ENCODE measurements at places on chromosomes 6 and 20.

DNA sequence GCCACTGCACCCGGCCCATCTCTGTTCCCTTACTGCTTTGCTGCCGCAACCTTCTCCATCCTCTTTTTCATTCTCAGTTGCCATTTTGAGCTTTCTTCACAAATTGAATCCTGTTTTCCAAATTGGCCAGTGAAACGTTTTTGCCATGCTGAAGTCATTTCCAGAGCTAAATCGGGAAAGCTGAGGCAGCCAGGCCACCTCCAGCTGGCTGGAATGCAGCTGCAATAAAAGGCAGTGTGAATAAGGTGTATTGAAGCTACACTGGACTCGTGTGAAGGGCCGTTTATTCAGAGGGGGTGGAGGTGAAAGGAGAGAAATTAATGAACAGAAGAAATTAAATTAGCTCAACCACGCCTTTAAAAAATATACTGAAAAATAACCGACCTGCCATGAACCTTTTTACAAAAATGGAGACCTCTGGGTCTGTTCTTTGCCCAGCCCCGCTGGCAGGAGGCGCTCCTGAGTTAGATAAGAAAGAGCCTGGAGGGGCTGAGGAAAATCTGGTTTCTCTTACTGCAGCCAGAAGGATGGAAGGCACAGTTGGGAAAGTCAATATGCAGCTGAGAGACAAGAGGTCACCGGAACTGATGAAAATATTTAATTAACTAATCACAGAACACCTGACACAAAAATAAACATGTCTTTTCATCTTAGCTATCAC is 283.9 kb downstream of the FOXC1 start:
- DNase-seq: no peak

DNA sequence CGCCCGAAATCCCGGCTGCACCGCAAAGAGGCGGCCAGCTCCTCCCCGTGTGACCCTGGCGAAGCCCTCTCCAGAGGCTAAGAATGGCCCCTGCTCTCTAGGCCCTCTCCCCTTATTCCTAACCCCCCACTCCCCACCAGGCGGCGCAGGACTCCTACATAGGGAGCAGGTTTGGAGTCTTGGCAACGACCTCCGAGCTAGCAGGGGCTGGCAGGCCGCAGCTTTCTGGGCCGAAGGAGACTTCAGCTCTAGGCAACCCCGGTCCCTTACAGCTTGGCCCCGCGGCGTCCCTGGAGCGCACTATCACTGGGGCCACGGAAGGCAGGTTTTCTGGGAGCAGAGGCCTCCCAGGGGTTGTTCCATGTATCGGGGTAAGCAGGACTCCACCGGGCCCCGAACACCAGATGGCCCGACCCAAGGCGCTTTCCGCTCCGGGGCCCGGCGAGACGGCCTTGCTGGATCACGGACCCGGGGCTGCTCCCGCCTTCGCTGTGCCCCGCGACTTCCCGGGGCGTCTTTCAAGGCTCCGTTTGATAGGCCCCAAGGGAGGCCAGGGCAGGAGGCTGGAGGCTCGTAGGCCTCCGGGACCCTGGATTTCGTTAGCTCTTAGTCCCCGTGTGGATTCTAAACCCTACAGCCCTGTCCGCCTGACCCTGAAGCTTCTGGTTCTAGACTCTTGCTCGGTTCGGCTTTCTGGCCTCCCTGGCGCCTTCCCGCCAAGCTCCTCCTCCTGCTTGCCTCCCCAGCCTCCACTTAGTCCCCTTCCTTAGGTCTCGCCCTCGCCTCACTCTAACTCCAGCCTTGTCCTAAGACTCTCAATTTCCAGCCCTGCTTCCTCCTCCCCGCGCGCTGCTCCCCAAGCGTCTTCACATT is 1.9 kb downstream of the SLC32A1 start:
- DNase-seq: peak; percentile 53

GRCh38 chr20:53565254-53565653 is 28.4 kb downstream of the ZNF217 start:
- no peak for DNase-seq

DNA sequence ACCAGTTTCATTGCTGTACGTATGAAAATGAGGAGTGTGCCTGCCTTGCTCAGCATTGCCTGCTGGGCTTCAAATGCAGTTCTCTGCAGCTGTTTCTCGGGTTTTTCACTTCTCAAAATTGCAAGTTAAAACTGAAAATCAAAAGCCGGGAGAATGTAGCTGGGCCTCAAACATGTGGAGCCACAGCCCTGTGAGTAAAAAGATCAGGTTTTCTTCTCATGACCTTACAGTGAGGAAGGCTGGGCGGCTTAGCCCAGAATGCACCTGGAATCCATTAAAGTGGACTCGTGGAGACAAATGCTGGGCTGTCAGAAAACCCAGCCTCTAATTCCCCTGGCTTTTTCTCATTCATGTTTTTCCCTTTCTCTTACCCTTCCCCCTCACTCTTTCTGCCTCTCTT is 34.4 kb downstream of the DSE start:
- DNase-seq: no peak

DNA sequence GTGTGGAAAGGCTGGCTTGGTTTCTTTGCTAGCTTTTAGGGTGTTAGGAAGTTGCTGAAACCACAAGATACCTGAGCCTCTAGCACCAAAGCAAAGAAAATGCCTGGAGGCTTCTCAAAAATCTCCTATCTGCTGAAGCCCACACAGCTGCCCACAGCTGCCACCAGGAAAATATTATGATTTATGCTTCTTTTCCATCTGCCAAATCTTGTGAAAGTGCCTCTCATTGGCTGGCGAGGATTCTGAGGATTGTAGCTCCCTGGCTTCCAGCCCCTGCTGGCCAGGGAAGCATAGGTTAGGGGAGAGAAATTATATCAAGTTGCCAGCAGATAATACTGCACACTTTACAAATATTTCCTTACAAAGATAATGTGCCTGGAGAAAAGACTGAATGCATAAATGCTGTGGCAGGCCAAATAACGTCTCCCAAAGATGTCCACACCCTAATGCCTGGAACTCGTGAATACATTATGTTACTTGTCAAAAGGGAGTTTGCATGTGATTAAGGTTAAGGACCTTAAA is 98.4 kb downstream of the MRPL14 start:
- no peak for DNase-seq

- no peak for DNase-seq
These were observed 73.0 kb upstream of the OPRM1 start for GRCh38 chr6:153966001-153966400.

DNA sequence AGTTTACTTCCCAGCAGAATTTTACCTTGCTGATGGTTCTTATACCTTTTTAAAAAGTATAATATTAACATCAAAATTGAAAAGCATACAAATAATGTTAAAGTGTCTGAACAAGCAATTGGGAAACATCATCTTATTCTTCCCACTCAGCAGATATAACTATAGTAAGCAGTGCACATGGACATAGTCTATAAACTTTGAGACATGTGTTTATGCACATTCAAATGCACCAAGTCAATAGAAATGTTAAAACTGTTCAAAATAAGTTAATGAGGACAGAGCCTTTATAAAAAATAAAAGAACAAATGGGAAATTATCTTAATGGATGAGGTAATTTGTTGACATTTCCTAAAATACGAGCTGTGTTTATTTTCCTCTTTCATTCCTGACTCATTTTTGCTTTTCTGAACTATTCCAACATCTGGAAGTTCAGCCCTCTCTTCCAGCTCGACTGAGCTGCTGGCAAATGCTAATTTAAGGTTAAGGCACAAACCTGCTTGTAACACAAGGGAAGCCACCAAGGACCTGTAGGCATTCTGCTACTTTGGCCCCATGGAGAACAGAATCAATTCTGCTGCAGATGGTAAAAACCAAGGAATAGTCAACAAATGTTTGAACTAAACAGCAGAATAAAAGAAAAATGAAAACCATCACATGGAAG is 110.3 kb upstream of the MAP3K4 start:
- DNase-seq: no peak

DNA sequence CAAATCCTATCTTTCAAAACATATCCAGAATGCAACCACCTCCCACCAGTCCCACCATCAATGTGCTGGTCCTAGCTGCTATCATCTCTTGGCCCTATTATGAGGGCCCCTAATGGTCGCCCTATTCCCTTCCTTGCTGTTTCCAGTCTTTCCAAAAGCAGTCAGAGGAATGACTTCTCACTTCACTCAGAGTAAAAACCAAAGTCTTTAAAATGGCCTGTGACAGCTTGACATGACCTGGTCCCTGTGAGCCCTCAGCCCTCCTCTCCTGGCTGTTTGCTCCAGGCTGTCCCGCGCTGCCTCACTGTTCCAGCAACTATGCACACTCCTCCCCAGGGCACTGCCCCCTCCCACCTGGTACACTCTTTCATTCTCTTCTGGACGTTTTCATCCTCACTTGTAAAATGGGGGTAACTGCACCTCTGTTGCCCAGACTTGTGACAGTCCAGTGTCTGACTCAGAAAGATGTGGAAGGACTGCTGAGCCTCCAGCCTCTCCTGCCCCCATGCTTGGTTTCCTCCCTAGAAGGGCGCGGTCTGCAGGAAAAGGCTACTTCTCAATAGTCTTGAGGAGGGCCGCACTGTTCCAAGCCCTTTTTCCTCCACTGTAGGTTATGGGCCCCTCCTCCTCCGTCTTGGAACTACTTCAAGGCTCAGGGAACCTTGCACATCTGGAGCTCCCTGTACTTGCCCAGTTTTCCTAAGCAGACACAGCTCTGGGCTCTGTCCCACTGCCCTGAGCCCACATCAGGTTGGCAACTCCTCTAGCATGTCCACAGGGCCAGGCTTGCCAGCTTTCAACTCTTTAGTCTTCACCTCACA is 64.7 kb downstream of the MYH7B start:
- no peak for DNase-seq

DNA sequence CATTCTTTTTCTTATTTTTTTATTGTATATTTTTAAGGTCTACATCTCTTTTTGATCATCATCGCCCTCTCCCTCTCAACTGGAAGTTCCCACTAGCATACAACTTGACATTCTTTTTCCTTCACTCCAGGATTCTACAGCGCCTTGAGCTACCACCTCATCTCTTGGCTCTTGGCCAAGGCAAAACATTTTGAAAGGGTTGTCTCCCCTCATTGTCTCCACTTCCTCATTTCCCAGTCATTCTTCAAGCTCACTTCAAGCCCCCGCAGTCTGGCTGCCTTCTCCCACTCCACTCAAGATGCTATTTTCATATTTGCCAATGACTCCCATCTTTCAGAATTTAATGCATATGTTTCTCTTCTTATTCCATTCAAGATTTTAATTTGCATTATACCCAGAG is 63.0 kb downstream of the OPN5 start:
- DNase-seq: no peak

DNA sequence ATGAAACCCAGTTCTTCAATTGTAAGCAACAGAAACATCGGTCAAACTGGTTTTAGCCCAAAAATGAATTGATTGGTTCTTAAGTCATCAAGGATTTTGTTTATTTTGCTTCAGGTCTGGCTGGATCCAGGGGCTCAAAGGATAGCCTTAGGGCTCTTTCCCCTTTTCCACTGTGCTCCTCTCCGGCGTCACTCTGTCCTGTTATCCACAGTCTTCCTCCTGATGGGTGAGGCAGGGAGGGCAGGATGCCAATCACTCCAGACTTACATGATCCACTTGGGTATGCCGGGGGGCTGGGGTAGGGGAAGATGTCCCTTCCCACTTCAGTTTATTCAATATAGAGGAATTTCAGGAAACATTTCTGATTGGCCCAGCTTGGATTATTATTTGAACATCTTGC is 40.0 kb downstream of the PLAGL2 start:
- DNase-seq: no peak

- DNase-seq: no peak
These were observed 244.5 kb downstream of the CD83 start for GRCh38 chr6:14361956-14362587.

- DNase-seq: no peak
These were observed 16.3 kb downstream of the COL21A1 start for GRCh38 chr6:56230976-56231566.

DNA sequence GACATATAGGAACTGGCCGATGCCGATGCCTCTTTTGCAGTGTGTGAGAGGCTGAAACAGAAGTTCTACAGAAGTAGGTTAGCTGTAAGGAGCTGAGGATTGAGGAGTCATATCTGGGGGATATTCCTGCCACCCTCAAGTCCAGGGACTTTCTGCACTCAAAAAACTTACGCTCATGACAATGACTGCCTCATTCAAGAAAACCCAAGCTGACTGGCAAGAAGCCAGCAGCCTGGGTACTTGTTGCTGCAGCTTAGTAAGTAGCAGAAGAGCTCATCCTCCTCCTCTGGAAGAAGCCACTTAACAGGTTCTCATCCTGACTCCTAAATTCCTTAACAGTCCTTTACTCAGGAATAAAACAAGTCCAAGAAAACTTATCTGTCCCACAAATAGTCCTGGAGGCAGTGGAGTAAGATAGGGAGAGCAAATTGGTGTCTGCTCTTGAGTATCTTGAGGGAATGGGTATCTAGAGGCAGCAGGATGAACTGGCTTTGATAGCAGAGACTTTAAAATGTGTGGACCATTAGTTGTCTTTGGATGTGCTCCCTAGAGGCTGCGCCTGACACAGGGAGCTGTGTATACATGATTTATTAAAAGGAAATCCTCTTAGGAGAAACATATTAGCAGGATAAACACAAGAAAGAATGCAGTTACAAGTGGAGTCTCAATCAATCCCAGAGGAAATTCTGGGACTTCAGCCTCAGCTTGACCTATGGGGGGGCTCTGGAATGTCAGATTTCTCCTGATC is 7.4 kb downstream of the CALHM5 start:
- no peak for DNase-seq

DNA sequence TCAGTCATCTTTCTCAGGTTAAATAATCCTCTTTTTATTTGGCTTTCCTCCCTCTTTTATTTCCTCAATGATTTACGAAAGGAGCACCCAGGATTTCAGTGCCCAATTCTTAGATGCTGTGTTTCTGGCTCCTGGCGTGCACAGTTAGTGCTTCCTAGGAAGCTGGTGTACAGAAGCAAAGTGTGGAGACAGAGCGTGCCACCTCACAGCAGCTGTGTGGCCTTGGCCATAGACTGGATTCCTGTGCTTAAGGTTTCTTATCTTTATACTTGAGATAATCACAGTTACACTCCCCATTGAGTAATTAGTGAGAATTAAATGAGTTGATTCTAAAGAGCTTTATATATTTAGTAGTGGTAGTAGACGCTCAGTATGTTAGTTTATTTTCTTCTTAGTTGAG is 39.7 kb upstream of the GJA1 start:
- no peak for DNase-seq

DNA sequence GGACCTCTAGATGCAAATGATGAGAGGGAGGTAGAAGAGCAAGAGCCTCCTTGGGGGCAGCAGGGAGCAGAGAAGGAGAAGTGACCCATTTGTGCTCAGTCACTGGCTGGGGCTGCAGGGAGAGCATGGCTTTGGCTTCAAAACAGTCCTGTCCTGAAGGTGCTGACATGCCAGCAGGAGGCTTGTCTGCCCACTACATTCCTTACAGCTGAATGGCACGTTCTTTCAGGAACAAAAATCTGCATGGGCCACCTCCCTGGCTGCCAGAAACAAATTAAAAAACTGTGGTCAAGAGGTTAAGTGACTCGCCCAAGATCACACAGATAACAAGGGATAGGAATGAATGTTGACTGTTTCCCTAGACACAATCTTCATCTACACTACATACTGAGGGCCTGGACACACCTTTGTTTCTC is 188.8 kb downstream of the HIVEP2 start:
- peak; percentile 31 for DNase-seq

- DNase-seq: no peak
These were observed 232.3 kb downstream of the NFATC2 start for GRCh38 chr20:51310216-51310615.
